ENCODE measurements at places on chromosomes 16 and 17.

DNA sequence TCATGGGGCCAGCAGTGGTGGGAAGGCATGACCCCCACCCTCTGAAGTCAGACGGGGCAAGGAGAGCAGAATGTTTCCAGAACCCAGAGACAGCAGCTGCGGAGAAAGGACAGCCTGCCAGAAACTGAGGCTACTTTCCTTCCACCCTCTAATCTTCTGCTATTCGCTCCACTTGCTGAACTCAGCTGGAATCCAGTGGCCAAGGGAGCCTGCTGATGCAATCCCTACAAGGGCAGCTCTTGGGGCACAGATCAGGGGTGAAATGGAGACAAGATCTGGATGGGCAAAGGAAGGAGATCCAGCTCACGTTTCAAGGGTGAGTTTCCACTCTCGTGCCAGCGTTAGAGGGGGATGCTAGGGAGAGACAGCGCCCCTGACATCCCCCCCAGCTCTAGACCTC is 479.1 kb downstream of the SLC39A11 start:
- no peak for DNase-seq

GRCh38 chr16:12461201-12461600 is 342.5 kb downstream of the CPPED1 start:
- no peak for DNase-seq

GRCh38 chr16:19213885-19214284 is 45.8 kb downstream of the SYT17 start:
- DNase-seq: no peak

GRCh38 chr17:45410144-45411091 is 22.3 kb downstream of the ARHGAP27 start:
- no peak for DNase-seq

- DNase-seq: no peak
These were observed 54.6 kb downstream of the PRKCA start for GRCh38 chr17:66357037-66357436.

All from NCI-H446 treated with DMSO at 0.1 percent for 48 hours (cell line).